ENCODE measurements at places on chromosomes 12 and 14.

DNA sequence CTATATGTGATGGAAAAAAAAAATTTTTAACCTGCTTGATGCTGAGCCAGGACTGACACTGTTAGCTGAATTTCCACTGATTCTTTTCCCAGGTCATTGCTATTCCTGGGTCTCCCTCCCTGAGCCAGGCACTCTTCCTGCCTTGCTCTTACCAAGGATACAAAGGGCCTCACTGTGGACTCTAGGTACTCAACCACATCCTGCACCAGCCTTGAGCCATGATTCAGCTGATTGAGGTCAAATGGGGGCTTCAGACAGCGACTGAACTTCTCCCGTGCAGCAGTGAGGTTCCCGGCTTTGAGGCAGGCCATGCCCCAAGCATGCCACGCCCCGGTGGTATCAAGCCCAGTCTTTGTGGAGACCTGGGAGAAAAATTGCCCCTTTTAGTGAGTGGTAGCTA lies 54.3 kb downstream of the ZFYVE26 start:
- DNase-seq: no peak

DNA sequence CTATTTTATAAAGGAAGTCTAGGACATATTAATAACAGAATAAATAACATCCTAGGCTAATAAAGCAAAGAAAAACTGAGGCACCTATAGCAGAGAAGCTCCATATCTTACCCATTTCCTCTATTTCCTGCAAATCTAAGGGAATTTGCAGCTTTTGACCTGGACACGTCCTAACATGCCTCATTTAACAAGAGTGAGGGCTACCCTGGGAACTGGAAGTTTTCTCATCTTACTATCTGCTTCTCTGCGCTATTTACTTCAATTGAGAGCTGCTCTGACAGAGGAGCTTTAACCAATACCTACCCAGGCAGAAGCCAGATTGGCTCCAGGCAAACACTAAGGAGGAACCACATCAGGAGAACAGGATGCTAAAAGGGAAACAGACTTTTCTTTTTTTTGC lies 5.7 kb downstream of the YBX3 start:
- no peak for DNase-seq

DNA sequence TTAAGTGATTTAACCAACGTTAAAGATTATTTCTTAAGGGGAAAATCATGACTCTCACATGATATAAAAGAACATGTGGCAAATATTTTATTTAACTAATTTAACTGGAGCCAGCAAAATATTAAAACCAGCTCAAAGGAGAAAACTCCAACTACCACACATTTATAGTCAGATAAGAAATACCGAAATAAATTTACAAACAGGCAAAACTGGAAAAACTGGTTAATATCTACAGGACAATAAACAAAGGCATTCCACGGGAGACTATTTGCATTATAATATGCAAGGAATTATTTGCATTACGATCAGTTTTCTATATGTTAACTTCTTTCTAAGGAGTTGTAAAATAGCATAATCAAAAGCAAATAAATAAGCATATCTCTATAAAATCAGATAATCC lies 13.8 kb upstream of the BCL2L14 start:
- DNase-seq: no peak

DNA sequence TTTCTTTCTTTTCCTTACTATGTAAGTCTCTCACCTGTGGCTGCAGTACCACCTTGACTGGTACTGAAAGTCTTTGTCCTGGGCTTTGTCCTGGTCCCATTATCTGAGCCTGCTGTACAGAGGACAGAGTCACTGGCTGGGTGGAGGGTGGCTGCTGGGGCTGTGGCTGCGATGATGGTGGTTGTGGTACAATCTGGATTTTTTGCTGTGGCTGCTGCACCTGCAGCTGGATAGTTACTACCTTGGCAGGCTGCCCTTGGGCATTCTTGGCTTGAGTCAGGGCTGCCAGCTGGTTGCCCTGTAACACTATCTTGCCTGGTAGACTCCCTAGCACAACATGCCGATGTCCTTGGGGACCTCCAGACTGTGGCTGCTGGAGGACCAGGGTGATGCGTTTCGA lies 27.0 kb downstream of the CHD8 start:
- DNase-seq: no peak

DNA sequence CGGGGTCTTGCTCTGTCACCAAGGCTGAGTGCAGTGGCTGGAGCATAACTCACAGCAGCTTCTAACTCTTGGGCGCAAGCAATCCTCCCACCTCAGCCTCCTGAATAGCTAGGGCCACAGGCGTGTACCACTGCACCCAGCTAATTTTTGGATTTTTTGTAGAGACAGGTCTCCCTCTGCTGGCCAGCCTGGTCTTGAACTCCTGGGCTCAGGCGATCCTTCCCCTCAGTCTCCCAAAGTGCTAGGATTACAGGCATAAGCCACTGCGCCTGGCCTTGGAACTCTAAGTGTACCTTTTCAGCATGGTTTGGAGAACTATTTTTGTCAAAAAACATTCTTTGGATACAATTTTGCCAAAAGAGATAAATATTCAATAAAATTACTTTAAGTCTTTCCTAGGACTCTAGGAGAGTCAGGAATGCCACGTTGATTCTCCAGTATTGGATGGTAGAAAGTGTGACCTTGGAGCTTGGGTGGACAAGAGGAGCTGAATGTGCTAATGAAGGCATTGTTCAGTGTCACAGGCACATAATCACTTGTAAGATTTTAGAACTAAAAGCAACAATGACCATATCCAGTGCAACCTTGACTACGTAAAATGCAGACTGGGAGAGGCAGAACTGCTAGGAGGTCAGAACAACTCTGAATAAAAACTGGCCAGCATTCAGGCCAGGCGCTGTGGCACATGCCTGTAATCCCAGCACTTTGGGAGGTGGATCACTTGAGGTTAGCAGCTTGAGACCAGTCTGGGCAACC lies 2.8 kb downstream of the SRSF9 start:
- no peak for DNase-seq

DNA sequence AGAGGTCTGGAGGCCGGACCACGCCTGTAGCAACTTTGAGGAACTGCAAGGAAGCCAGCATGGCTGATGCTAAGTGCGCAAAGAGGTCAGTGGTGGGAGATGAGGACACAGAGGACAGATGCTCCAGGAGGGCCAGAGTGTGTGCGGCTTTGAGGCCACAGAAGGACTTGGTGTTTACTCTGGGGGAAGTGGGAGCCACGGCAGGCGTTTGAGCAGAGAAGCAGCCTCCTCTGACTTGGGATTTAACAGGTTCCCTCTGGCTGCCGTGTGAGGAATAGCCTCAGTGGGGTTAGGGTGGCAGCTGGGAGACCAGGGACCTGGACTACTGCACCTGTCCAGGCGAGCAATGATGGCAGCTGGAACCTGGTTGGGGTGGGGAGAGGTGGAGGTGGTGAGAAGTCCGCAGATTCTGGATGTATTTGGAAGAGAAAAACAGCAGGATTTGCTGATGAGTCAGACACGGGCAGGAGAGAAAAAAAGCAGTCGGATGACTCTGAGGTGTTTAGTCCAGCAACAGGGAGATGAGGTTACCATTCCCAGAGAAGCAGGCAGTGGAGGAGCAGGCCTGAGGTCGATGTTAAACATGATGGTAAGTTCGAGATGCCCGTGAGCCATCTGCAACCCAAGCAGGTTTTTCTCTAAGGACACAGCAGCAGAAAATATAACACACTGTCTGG lies 143.5 kb downstream of the SCARB1 start:
- no peak for DNase-seq

GRCh38 chr12:611721-612120 lies 51.5 kb downstream of the NINJ2 start:
- no peak for DNase-seq

- DNase-seq: peak; percentile 28
Observed at GRCh38 chr12:5442251-5443006, 10.5 kb downstream of the NTF3 start.

DNA sequence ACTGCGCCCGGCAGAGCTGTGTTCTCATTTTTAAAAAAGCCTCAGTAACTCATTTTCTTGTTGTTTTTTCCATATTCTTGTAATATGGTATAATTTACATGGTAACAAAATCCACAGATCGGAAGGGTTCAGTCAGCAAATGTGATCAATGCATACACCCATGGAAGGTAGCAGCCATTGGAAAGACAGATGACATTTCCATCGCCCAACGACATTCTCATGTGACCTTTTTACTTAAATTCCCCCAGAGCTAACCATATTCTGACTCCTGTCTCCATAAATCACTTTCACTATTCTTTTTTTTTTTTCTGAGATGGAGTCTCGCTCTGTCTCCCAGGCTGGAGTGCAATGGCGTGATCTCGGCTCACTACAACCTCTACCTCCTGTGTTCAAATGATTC lies 4.9 kb downstream of the PEBP1 start:
- DNase-seq: no peak

GRCh38 chr12:86683568-86684304 lies 427.5 kb upstream of the MGAT4C start:
- no peak for DNase-seq

DNA sequence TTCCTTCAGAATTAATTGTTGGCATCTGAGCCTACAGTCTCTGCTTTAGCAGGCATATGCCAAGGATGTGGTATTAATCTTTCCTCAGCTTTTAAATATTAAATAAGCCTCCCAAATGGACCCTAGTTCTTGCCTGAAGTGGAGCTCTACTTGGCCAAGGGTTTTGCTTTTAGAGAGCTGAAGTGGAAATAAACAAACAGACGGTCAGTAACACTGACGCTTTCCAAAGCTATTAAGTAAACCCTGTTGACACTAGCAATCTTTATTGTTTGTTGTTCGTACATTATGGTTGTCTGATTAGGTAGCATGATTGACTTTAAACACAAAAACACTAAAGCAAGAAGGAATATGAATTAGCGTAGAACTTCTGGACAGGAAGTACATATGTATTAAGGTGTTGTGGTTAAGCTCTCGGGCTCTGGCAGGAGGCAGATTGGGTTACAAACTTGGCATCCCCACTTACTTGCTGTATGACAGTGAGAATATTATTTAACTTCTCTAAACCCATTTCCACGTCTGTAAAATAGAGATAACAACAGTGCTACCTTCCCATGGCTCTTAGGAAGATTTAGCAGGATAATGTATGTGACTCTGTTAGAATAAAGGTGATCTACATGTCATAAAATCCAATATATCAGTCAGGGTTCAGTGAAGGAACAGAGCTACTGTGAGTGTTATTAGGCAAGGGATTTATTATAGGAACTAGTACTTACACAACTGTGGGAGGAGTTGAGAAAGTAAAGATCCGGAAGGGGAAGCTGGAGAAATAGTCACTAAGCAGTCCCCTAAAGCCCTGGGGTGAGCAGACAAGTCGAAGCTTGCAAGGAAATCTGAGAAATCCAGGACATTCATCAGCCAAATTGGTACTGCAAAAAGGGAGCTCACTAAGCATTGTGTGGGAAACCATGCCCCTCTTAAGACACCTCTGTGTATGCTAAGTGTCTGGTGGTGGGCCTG lies 92.2 kb upstream of the ATF7IP start:
- no peak for DNase-seq

DNA sequence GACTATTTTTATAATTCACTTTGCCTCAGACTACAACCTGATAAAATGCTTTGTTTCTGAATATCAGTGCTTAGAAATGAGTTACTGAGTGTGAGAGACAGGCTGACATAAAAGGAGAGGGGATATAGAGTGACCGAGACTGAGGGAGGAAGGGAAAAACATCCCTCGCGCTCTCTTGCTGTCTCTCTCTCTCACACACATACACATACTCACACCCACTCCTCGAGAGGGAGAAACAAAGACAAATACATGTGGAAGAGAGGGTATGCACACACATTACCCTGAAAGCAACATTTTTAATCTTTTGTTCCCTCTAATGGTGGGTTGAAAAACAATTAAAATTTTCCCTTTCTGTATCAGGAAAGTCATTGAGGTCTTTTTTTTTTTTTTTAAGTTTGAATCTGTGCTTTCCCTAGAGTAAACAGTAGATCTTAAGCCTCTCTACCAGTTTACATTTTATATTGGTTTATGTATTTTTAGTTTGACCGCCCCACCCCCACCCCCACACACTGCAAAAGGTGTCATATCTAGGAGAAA lies 45.3 kb downstream of the FRS2 start:
- no peak for DNase-seq

DNA sequence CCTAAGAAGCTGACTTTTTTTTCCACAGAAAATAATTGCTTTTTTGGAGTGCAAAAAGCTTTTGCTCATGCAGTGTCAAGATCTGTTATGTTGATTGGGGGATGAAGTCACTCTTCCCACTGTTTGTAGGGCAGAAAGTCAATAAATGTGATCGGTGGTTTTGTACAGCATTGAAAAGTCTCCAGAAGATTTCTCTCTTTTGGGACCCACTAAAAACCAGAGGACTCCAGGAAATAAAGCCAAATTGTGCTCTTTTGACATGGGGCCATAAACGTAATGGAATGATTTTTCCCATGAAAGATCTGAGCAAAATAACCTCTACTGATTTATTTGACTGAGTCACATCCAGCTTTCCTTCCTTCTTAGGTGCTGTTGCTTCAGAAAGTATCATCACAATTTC lies 122.5 kb downstream of the SNAPC1 start:
- DNase-seq: no peak

DNA sequence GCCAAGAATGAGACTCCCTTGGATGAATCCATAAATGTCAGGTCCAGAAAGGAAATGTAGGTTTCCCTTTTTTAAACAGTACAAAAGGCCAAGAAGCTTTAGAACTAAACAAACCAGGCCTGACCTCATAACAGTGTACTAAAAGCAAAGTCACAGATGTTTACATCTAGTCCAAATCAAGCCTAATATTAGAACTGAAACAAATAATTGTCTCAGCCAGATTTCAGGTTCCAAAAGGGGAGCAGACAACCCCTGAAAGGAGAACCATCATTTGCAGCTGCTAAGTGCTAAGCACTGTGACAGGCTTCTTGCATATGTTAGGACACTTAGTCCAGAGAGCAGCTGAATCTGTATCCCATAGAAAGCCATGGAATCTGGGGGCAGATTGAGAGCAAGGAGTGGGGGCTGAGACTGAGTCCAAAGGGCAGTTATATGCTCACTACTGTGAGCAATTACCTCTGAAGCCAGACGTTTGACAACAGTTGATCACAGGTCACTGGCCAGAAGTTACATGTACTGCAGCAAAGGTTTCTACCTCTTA lies 90.1 kb downstream of the STXBP6 start:
- peak; percentile 61 for DNase-seq

DNA sequence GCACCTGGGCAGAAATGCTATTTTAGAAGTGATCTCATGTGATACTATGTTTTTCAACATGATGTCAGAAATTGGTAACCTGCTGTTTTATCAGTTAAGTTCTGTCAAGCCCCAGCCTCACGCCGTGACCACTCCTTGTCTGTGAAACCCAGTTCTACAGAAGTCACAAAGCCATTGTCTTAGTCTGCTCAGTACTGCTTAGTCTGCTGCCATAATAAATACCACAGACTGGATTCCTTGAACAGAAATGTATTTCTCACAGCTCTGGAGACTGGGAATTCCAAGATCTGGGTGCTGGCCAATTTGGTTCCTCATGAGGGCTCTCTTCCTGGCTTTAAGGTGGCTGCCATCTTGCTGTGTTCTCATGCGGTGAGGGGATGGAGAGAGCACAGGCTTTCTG lies 176.9 kb downstream of the PRKCH start:
- no peak for DNase-seq

Measured in MM.1S (cell line).